Fibroblast of lung (primary cell): ENCODE measurements at places on chromosomes 11 and 22. TPM values are rescaled to one million over a fixed set of nuclear protein-coding genes. Genes with fewer than 3 reads are reported as not detected.

RTN4R gene
- polyA plus RNA-seq, result 0.33 and 2.0 TPM in 2 replicates

DNA sequence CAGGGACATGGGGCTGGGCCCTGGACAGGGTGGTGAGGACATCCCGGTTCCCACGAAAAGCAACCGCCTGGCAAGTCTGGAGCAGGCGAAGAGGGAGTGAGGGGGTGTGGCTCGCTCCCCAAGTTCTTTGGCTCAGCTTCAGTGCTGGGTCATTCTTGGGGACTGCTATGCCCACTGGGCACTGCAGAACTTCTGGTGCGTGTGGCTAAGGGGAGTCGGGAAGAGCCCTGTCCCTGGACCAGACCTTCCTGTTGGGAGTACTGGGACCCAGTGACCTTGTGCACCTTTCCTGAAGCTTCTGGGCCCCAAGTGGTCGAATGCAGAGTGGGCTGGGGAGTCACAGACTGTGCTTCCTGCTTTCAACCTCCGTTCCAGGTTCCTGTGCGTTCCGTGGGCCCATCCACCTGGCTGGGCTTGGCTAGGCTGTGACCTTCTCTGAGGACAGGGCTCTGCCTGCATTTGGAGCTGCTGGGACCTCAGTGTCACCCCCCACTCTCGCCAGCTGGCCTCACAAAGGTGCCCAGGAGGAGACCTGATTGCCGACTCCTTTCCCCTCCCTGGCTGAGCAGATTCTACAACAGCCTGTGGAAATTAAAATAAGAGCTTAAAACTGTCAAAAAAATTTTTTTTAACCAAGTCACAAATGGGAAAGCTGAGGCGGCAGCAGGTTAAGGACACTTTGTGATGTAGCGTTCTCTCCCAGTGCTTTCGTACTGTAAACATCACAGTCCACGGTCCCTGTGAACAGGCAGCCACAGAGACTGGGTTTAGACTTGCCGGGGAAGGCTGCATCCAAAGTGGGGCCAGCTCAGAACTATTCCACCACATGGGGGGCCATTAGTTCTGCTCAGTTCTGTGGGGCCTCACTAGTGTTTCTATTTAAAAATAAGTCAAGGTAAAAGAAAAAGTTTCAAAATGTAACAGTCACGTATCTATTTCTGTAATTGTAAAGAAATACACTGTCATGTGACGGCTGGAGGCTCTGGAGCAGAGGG is 63.8 kb upstream of the WNT7B start:
- H3K4me1 ChIP-seq, result peaks cover 25% of the 10 kb centered on the region
- H3K4me3 ChIP-seq, result no peak overlapping the region
- H3K36me3 ChIP-seq, result no peaks in the 10 kb centered on the region
- no peaks in the 10 kb centered on the region for H3K27me3 ChIP-seq
- H3K27ac ChIP-seq, result no peak overlapping the region
- DNase-seq, result no peak

- no peak for DNase-seq
- no peaks in the 10 kb centered on the region for H3K36me3 ChIP-seq
- H3K4me3 ChIP-seq, result no peak overlapping the region
- H3K4me1 ChIP-seq, result peaks cover 12% of the 10 kb centered on the region
Measured at GRCh38 chr11:75503531-75504099, 22.1 kb downstream of the GDPD5 start.

NPAS4 gene
- 0.08 and 0.16 TPM in 2 replicates for polyA plus RNA-seq

DNA sequence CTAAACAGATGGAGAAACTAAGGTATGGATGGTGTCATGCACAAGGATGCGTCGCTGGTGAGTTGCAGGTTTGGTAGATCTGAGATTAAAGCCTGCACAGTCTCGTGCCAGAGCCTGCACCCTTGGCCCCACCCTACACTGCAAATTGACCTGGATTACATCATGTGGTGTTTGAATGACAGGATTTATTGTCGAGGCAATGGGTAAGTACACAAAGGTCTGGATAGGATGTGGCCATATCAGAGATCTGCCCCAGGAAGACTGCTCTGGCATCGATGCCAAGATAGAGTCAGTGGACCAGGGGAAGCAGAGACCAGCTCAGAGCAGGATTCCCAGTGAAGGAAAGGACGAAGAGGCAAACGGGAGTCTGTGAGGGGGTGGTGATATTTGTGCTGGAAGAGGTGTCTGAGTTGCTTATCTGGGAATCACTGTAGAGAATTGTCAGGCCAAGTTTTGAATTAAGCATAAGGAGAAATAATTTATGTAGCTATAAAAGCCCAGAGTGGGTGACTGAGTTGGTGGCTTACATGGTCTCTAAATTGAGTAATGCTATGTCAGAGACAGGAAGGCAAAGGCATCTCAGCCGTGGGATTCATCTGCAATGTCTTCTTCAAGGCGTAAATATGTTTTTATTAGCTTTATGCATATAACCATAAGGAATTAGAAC is 499.6 kb upstream of the B3GAT1 start:
- H3K4me1 ChIP-seq, result no peaks in the 10 kb centered on the region
- H3K36me3 ChIP-seq, result no peaks in the 10 kb centered on the region
- H3K27ac ChIP-seq, result no peak overlapping the region
- H3K4me3 ChIP-seq, result no peak overlapping the region
- DNase-seq, result no peak

MS4A2 gene
- not detected in 2 replicates for polyA plus RNA-seq

DNA sequence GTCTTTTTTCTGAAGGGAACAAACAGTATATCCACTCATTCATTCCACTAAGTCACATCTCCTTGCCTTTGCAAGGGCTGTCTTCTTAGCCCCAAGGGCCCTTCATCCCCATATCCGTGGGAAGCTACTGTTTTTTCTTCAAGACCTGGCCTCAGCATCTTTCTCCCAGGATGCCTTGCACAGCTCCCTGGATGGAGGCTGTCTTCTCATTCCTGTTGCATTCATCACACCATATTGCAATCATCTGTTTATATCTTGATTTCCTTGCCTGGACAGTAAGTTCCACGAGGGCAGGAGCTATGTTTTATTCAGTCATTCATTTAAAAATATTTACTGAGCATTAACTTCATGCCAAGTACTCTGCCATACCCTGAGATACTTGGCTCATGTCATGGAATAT is 29.3 kb upstream of the NECTIN1 start:
- H3K36me3 ChIP-seq, result no peaks in the 10 kb centered on the region
- H3K27me3 ChIP-seq, result peaks cover 9% of the 10 kb centered on the region
- no peak overlapping the region for H3K27ac ChIP-seq
- H3K4me1 ChIP-seq, result peaks cover 2% of the 10 kb centered on the region
- no peak overlapping the region for H3K4me3 ChIP-seq

DNA sequence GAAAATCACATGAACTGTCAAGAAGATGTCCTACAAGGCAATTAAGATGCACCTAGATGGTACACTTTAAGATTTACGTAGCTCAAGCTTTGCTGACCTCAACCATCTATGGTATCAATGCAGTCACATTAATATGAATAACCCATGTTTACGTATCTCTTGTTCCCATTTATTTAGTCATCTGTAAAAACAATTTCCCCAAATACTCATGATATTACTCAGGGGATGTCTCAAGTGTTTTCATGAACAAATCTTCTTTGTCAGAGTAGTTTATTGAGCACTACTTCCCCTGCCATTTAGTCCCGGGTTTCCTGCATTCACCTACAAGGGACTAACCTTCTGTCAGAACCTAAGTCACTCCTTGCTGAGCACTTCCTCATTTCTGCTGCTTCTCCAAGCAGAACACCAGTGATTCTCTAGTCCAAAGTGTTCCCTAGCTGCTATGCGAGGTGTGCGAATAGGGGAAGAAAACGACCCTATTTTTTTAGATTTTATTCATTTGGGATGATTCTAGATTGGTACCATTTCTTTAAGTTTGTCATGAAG is 554.3 kb upstream of the LRRC4C start:
- no peaks in the 10 kb centered on the region for H3K4me1 ChIP-seq
- no peak overlapping the region for H3K4me3 ChIP-seq
- H3K27me3 ChIP-seq, result no peaks in the 10 kb centered on the region

DNA sequence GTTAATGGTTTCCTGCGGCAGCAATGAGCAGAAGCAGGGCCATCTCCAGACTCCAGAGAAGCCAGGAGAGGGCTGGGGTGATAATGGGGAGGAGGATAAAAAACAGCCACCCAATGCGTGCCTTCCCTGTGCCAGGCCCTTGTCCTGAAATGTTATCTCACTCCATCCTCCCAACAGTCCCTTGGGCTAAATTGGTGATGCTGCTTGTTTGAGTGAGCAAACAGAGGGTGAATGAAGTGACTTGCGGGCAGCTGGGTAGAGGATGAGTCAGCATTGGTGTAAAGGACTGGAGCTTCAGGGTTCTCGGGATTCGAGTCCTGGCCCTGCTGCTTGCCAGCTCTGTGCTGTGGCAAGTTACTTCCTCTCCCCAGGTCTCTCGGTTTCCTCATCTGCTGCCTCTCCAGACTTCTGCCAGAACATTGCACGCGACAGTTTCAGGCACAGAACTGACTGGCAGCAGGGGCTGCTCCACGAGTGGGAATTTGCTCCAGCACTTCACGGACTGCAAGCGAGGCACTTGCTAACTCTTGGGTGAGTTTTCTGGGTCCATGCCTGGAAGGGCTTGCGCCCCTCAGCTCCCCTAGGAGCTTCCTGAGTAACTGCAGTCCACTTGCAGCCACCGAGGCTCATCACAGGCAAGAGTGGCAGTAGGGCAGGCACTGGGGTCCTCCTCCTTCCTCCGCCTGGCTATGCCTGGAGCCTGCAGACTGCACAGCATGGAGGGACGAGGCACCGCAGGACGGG is at the start of gene P2RY6:
TSS of gene P2RY6 (plus strand) at position 403 of the 744 bp plus-strand sequence. CDS start 24,181 bp downstream, outside the sequence.
- H3K27me3 ChIP-seq, result peaks cover 11% of the 10 kb centered on the region
- no peak within 1 kb of the TSS for H3K4me3 ChIP-seq
- H3K36me3 ChIP-seq, result no peaks in the 10 kb centered on the region
- no peaks in the 10 kb centered on the region for H3K4me1 ChIP-seq

LUZP2 gene
- 0.03 and 0.28 TPM in 2 replicates for polyA plus RNA-seq

ANKK1 gene
- not detected in 2 replicates for polyA plus RNA-seq

CCDC89 gene
- 2.3 and 2.9 TPM in 2 replicates for polyA plus RNA-seq

FDXACB1 gene
- 1.7 and 3.4 TPM in 2 replicates for polyA plus RNA-seq

DNA sequence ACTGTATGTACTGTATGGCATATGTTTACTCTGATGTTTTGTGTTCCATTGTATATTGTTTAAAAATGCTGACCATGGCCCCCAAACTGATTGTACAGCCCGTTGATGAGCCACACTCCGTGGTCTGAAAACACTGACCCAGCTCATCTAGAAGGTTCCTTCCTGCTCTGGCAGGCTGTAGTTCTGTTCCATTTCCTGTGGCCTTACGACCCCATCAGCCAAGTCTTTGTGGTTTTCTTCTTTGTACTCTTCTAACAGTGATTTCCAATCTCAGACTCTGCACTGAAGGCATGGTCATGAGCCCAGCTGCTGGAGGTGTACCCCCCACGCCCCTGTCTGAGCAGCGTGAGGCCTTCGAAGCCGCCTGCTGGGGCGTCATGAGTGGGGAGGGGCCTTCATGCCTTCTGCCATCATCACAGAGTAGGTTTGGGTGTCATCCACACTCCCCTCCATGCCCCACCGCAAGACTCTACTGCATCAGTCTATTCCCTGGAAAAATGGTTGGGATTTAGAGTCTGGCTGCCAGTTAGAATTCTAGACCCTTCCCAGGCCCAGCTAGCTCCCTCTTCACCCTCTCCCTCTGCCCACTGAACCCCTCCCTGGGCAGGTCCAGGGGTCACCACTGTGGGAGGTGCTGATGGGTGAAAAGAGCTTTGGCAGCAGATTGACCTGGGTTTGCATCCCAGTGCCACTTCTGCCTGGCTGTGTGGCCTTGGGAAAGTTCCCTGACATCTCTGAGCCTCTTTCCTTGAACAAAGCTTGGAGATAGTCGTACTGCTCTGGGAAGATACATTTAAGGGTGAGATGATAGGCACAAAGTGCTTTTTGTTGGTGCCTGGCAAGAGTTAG is 11.3 kb upstream of the C11orf96 start:
- no peaks in the 10 kb centered on the region for H3K27me3 ChIP-seq
- H3K4me1 ChIP-seq, result peaks cover 4% of the 10 kb centered on the region
- H3K4me3 ChIP-seq, result no peak overlapping the region

FDX1 gene
- 8.3 and 9.9 TPM in 2 replicates for polyA plus RNA-seq

APBB1 gene
- 33.5 and 39.1 TPM in 2 replicates for polyA plus RNA-seq

DNA sequence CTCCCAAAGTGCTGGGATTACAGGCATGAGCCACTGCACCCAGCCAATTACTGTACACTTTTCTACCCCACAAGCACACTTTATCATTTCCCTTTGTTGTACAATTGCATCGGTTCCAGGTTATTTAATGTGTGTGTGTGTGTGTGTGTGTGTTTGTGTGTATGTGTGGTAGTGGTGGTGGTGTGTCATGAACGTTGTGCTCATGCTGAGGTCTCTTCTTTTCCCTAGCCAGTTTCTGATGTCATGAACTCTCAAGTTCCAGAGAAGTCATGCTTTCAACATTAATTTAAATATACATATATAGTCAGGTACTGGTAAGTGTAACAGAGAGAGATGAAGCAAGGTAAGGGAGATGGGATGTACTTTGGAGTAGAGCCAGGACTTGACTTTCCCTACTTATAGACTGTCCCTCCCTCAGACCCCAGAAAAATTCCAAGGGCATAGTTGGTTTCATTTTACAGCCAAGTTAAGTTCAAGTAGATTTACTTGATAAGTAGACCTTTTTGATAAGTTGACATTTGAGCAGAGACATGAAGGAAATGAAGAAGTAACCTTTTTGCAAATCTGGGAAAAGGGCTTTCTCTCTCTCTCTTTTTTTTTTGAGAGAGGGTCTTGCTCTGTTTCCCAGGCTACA is 42.7 kb downstream of the WEE1 start:
- no peaks in the 10 kb centered on the region for H3K36me3 ChIP-seq
- H3K27ac ChIP-seq, result peak overlapping the region; percentile 16
- no peaks in the 10 kb centered on the region for H3K27me3 ChIP-seq
- DNase-seq, result peak; percentile 40
- H3K4me1 ChIP-seq, result peaks cover 26% of the 10 kb centered on the region
